ENCODE measurements at places on chromosomes 6 and 20.

GRCh38 chr6:87932361-87932760, 115.3 kb upstream of the SPACA1 start:
- DNase-seq = no peak

GRCh38 chr6:108993876-108994275, 100.8 kb downstream of the SESN1 start:
- DNase-seq = no peak

DNA sequence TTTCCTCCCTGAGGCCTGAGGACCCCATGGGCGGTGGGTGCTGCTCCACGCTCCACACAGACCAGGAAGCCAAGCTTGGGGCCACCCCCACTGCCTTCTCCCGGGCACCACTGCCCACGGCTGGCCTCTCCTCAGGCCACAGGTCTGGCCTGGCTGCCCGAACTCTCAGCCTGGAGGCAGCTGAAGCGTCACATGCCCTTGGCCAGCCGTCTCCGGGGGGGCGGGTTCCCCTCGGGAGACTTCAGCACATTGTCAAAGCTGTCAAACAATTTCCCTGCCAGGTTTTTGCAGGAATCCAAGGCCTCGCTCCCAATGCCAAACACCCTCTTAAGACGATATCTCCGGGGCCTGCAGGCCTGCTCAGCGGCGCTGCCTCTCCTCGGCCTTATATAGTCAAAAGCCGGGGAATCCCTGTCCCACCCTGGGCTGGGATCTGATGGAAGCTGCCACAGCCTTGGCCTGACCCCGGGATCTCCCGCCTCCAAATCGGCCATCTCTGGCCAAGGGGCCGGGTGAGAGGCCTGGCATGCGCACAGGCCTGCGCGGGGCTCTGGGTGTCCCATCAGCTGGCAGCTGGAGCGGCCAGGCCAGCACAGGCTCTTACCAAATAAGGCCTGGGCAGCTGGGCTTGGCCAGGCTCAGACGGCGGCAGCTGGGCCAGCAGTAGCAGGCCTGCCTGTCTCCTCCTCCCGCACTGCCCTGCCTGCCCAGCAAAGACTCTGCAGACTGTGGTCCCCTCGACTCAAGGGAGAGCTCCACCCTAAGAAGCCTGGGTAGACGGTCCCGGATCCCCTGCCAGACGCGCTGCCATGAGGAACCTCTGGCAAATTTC, 49.7 kb downstream of the RBM38 start:
- DNase-seq = peak; percentile 24

GRCh38 chr6:100464903-100465700, at the start of gene SIM1:
SIM1 (minus strand) TSS chr6:100464921; CDS start chr6:100463468, 1,453 bp downstream.
- peak; percentile 82 for DNase-seq

GRCh38 chr6:32240686-32241085, 16.8 kb upstream of the NOTCH4 start:
- no peak for DNase-seq
